ENCODE measurements at places on chromosomes 12 and 14.

DNA sequence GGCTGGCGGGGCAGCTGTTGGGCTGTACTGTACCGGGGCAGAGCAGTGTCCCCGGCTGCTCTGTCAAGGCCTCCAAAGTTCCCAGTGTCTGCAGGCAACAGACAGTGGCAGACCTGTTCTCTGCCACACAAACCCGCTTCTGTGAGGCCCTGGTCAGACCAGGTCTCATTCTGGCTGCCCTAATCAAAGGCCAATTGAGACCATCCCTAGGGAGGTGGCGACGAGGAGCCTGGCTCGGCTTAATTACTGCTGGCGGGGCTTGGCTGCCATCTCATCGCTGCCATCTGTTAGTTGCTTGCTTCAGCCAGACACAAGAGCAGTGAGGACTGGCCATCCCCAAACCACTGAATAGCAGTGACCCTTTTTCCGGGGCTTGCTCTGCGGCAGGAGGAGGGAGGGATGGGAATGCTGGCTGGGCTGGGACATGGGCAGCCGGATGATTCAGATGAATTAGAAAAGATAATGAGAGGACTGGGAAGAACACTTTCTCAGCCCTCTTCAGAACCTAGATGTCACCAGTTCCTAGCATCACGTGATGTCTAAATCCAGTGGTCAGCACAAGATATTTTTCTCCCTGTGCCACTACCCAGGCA lies 24.5 kb downstream of the ERG28 start:
- no peak for DNase-seq

DNA sequence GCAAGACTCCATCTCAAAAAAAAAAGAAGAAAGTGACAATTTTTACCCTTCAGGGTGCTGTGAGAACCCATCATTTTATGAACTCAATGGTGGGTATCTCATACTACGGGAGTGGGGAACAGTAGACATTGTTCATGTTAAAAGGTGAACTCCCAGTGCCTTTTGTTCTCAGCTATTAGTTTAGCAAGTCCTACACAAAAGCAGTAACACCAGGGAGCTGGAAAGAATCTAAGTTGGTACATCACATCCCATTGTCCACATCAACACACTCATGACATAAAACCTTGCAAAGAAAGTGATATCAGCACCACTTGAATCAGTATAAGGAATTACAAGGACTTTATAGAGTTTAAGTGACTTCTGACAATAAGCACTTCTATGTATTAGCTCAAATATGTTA lies 47.4 kb upstream of the ABCC9 start:
- DNase-seq = no peak

GRCh38 chr12:50251619-50252252 lies 31.6 kb downstream of the LIMA1 start:
- DNase-seq = no peak

GRCh38 chr14:104595116-104595675 lies 9.4 kb downstream of the TMEM179 start:
- no peak for DNase-seq

DNA sequence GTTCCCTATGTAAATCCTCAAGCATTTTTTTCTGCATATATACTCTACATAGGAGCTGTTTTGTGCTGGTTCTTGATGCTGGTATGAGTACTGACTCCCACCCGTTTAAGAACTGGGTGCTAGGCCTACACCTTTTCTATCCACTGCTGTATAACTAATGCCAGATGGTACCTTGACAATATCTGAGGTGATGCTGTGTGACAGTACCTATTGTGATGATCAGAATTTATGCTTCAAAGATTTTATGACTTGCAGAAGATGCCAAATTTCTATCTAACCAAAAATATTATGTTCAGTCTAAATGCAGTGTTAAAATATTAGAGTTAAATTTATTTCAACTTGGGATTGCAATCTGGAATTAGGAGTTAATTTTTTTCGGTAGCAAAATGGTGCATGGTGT lies 272.3 kb upstream of the NOVA1 start:
- no peak for DNase-seq

DNA sequence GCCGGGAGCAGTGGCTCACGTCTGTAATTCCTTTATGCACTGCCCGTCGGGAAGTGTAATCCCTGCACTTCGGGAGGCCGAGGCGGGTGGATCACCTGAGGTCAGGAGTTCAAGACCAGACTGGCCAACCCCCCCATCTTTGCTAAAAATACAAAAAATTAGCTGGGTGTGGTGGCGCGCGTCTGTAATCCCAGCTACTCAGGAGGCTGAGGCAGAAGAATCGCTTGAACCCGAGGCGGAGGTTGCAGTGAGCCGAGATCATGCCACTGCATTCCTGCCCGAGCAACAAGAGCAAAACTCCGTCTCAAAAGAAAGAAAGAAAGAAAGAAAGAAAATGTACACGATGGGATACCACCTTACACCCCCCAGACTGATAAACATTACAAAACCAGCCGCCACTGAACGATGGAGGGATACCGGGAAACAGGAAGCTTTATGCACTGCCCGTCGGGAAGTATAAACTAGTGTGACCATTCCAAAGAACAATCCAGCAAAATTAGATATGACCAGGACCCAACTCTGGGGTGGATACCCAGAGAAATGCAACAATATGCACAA lies 1.1 kb downstream of the ABCD4 start:
- no peak for DNase-seq

- DNase-seq = no peak
Observed at GRCh38 chr12:24608637-24609285, 340.1 kb downstream of the BCAT1 start.

DNA sequence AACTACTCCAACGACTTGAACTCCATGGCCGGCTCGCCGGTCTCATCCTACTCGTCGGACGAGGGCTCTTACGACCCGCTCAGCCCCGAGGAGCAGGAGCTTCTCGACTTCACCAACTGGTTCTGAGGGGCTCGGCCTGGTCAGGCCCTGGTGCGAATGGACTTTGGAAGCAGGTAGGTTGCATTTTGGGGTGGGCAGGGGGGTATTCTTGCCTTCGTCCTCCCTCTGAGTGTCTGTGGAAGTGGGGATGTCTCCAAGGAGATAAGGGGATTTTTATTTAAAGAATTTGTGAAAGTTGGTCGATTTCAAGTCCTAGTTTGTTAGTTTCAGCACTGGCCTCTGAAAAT lies 1.3 kb downstream of the ASCL1 start:
- DNase-seq = no peak

DNA sequence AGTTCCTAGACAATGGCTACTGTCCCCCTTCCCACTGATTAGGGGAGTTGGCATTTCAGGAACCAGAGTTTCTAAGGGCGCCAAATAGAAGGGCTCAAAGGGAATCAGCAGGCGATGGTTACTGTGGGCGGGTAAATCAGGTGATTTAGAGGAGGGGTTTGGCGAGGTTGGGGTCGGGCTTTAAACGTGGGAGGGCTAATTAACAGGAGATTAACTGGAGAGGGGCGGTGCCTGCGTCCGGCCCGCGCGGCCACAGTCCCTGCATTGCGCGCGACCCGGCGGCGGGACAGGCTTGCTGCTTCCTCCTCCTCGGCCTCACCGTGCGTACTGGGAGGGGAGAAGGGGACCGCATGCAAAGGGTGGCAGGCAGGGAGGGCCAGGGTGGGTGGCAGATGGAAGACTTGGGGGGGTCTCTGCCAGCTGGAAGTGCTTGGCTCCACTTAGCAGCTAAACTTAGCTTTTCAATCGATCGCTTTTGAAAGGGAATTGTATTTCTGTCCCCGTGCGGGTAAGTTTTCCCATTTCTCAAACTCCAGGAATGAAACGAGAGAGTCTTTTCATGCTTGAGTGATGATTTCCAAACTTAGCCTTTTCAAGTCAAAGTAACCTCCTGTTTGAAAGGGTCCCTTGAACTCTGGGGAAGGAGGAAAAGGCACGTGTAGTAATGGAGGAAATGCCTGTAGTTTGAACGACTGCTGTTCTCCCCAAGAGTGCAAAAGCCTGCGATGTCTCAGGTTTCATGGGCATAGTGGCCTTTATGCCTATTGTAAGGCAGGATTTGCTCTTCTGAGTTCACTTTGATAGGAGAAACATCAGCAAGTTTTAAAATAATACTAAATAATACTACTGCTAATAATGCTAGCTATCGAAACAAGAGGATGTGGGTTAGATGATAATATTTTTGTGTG lies at the start of gene MGST1:
MGST1 (plus strand) TSS at position 255 of the 908 bp plus-strand sequence. CDS start 6,608 bp downstream, outside the sequence.
- DNase-seq = peak; percentile 77

GRCh38 chr12:131990980-131991305 lies 41.2 kb downstream of the EP400 start:
- DNase-seq = no peak

DNA sequence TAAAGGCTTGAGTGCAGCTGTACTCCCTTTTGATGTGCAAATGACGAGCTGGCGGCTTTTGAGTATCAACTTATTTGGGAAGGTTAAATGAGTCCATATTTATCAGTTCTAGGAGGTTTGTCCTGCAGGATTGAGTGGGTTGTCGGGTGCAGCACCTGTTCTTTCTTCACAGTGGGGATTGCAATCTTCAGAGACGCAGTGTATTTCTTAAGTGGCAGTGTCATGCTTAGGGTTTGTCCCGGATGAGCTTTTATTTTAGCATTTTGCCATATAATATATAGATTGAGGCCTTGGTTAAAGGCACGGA lies 1.2 kb downstream of the FUT8 start:
- no peak for DNase-seq

DNA sequence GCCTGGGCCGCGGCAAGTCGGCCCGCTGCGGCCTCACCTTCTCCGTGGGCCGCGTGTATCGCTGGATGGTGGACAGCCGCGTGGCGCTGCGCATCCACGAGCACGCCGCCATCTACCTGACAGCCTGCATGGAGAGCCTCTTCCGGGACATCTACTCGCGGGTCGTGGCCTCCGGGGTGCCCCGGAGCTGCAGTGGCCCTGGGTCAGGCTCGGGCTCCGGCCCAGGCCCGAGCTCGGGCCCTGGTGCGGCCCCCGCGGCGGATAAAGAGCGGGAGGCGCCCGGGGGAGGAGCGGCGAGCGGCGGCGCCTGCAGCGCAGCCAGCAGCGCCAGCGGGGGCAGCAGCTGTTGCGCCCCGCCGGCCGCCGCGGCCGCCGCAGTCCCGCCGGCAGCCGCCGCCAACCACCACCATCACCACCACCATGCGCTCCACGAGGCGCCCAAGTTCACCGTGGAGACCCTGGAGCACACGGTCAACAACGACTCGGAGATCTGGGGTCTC lies 226.2 kb upstream of the CRY1 start:
- peak; percentile 50 for DNase-seq

- DNase-seq = no peak
Observed at GRCh38 chr12:66947119-66947518, 268.2 kb upstream of the GRIP1 start.

GRCh38 chr12:51295651-51296050 lies 25.4 kb upstream of the SMAGP start:
- no peak for DNase-seq

- no peak for DNase-seq
Observed at GRCh38 chr14:73323896-73324399, 86.6 kb downstream of the PAPLN start.

DNA sequence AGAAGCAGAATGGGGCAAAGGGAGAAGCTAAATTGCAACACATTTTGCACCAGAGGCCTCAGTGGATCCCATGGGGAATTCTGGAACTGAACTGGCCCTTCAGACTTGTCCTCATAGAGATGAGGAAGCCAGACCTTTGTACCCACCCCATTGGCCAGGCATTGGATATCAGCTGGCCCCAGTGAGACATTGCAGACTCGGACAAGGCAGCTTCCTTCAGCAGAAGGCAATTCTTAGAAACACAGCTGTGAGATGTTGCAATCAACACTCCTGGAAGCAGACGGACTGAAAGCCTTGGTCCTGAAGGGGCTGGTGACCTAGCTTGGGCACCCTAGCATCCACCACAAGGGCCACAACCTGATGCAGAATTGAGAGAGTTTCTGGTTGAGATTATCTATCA lies 218.1 kb downstream of the MSRB3 start:
- DNase-seq = no peak

DNA sequence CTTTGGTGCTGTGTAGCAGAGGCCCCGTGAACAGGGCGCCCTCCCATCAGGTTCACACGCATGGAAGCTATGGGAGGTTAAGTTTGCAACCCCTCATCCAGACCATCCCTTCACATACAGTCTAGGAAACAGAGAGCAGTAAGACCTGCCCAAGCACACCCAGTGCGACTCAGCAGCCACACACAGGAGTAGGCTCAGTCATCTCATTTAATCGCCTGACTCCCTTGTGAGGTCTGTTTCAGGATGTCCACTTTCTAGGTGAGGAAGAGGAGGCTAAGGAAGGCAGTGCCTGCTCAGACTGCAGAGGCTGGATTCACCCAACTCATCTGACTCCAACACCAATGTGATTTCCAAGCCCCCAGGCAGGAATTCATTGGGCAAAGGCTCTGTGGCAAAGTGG lies 11.9 kb downstream of the BDKRB1 start:
- DNase-seq = no peak

DNA sequence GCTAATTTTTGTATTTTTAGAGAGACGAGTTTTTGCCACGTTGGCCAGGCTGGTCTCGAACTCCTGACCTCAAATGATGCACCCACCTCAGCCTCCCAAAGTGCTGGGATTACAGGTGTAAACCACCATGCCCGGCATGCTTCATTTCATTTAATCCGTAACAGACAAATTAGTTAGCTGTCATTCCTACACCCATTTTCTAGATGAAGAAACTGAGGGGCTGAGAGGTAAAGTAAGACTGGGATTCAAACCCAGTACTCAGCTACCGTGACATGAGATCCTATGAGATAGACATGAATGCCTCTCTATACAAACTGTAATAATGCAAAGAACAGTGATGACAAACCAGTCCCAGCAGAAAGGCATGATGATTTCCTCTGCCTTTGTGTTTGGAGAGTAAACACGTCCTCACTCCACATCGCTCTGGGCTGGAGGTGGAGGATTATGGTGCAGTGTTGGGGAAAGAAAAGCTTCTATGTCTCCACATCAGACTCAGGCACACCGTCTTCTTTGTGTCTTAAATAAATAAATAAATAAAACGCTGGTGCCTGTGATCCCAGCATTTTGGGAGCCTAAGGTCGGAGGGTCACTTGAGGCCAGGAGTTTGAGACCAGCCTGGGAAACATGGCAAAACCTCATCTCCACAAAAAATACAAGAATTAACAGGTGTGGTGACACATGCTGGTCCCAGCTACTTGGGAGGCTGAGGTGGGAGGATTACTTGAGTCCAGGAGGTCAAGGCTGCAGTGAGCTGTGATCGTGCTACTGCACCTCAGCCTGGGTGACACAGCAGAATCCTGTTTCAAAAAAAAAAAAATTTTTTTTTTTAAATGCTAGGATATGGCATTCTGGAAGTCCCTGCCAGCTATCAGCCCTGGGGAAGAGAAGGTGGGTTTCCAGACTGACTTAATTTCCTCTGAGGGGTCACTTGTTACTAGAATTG lies 10.5 kb downstream of the VSX2 start:
- DNase-seq = no peak

GRCh38 chr12:11578461-11578993 lies 70.9 kb upstream of the ETV6 start:
- DNase-seq = no peak

DNA sequence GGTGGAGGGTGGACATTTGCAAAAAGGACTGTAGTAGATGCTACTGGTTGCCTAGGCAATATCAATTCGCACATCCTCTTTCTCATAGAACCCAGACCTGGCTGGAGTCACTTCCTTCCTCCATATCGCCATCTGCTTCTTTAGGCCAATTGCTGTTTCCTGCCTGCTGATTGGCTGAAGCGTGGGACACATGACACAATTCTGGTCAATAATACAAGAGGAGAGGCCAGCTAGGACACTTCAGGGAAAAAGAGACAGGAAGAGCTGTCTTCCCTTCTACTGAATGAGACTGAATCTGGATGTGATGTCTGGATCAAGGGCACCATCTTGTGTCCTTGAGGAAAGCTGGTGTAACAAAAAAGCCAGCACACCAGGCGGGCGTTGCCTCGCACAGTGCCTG lies 53.8 kb downstream of the TRPV4 start:
- no peak for DNase-seq

Measured in nephron progenitor cell (in vitro differentiated cells).